ENCODE measurements at places on chromosomes 3 and 15.

GRCh38 chr3:74624301-74624700, 9.8 kb upstream of the CNTN3 start:
- DNase-seq, result peak; percentile 68

DNA sequence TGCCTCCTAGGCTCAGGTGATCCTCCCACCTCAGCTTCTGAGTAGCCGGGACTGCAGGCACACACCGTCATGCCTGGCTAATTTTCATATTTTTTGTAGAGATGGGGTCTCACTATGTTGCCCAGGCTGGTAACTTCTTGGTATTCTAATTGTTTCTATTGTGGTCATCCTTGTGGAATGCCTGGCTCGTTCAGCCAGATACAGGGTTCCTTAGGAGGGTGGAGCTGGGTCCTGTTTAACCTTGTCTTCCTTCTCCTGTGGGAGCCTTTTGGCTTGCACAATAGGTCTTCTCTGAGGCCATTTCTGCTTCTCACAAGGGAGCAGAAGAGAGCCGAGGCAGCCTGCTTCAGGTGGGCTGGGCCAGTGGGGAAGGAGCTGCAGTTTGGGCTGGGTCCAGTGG, 15.7 kb downstream of the PLEKHO2 start:
- peak; percentile 67 for DNase-seq

- peak; percentile 86 for DNase-seq
Measured at GRCh38 chr15:85412956-85413854, 32.8 kb downstream of the AKAP13 start.

DNA sequence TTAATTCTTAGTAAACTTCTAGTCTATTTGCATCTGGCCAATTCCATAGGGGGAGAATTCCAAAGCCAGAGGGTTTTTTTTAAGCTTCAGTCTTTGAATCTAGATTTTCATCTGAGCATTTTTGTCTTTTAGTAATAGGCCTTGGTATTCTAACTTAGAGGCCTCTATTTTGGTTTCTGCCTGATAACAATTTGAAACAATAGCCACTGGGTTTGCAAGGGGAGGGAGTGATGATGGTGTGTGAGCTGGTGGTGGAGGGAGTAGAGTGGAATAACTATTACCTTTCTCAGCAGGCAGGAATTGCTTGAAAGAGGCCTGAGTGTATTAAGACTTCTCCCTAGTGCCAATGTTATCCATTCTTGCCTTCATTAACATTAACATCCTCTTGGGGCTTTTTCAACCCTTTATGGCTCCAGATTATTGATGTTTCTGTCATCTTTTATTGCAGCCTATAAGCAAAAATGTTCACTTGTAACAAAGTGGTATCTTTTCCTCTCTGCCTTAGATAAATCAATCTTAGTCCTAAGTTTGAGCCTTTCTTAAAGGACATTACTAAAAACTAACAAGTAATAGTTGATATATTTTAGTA, 26.5 kb upstream of the TCF12 start:
- DNase-seq, result no peak

GRCh38 chr3:175421902-175422301, 562.8 kb downstream of the NAALADL2 start:
- peak; percentile 43 for DNase-seq

- DNase-seq, result no peak
Measured at GRCh38 chr3:26029321-26029720, 239.4 kb downstream of the OXSM start.

DNA sequence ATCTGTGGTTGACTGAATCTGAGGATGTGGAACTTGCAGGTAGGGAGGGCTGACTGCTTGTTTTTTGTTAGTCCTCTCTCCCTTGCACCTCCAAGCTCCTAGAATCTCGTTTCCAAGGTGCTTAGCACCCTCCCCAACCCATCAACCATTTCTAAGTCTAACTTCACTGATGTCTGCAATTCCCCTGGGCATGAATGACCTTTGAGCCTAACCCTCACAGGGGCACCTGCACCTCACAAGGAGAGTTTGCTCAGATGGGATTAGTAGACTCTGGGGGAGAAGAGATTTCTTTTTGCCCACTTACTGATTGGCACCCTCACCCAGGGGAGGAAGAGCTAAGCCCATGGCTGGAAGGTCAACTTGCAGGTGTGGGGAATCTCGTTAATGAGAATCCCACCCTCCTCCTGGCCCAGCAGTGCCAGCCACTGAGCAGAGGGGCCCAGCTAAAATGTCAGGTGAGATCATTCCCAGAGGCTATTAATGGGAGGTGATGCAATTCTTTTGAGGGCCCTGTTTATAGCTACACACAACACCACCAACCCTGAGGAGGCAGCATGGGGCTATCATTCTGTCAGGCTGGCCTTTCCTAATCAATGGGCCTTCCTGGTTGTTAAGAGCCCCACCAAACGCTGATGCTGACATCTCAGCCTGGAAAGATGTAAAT, 81.6 kb upstream of the HERC1 start:
- no peak for DNase-seq

- DNase-seq, result no peak
Measured at GRCh38 chr3:102102394-102102793, 253.1 kb downstream of the NFKBIZ start.

DNA sequence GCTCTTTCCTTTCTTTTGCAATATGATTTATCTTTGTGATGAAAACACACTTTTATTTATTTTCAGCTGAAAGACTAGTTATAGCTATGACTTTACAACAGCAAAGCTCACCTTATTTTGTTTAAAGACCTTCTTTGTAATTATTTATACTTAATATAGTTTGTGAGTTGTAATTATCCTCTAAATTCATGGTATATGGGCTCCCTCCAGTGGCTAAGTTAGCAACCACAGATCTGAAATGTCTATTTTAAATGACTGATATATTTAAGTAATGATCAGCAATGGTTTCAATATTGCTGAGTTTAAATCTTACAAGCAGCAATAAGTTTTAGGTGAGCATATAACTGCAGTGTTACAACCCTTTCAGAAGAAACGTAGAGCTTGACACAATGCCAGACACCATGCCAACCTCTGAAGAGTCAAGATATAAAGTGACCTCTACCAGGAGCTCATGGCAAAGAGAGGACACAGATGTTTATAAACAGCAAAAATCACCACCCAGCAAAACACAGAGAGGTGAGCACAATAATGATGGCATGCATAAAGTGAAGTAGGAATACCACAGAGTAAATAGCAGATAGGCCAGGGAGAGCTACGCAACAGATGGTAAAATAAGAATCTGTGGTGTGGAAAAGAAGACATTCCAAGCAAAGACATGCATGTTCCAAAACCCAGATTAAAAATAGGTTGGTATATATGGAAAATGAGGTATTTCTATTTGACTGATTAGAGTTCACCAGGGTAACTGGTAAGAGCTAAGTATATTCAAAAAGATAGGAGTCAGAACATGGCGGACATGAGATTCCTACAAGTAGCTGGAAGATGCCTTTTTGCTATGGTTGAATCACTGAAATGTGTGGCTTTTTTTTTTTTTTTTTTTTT, 143.7 kb upstream of the ZNF385D start:
- DNase-seq, result peak; percentile 50

- no peak for DNase-seq
Measured at GRCh38 chr3:5675319-5675718, 487.8 kb downstream of the EDEM1 start.

GRCh38 chr15:37771465-37771864, 163.0 kb upstream of the TMCO5A start:
- DNase-seq, result peak; percentile 38

GRCh38 chr3:194133661-194134230, 2.2 kb upstream of the HES1 start:
- peak; percentile 86 for DNase-seq

DNA sequence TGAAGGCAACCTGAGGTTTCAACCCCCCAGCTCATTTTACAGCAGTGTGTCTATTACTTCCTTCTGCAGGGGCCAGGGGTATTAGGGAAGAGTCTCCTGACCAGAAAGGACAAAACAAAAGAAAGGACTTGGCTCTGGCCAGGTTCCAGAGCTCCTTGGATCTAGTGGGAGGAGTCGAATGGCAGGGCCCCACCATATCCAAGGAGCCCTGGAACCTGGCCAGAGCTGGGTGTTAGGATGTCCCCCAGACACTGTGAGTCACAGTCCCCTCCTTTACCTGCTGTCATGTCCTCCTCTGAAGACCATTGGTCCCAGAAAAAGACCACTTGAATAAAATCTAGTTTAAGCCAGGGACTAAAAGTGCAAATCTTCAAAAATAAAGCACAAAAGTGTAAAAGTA, 113.2 kb downstream of the EEFSEC start:
- DNase-seq, result no peak

DNA sequence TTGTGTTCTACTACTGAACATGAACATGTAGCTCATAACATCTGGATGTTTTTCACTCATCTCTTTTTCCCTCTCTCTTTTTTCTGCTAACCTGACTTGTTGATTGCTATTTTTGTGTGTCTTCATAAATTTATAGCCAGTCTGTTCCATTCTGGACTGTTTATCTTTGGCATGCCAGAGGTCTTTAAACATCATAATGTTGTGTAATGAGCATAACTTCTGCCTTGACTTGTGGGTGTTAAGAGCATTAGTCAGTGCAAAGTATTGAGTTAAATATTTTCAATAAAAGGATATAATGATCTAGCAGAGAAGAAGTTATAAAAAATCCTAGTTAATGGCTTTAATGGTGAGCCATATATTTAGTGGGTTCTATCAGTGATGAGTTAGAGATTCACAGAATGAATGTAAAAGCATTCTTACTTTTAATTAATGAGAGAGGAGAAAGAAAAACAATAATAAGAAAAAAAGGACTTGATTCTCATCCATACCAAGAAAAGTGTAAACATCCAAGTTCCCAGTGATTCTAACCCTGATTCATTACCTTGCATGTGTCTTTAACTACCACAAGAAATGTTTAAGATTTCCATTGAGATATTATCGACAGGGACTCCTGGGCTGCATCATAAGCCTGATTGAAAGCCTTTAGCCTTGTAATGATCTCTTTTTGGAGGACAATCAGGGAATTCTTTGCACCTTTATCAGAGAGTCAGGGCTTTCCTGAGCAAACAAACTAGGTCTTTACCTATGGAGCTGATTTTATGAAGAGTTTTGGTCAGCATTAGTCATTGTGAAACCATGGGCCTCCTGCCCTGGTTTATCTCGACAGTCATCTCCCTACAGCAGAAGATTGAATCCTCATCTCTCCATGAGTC, 22.9 kb downstream of the MITF start:
- DNase-seq, result peak; percentile 41

- no peak for DNase-seq
Measured at GRCh38 chr15:74007820-74008371, 13.4 kb downstream of the PML start.

DNA sequence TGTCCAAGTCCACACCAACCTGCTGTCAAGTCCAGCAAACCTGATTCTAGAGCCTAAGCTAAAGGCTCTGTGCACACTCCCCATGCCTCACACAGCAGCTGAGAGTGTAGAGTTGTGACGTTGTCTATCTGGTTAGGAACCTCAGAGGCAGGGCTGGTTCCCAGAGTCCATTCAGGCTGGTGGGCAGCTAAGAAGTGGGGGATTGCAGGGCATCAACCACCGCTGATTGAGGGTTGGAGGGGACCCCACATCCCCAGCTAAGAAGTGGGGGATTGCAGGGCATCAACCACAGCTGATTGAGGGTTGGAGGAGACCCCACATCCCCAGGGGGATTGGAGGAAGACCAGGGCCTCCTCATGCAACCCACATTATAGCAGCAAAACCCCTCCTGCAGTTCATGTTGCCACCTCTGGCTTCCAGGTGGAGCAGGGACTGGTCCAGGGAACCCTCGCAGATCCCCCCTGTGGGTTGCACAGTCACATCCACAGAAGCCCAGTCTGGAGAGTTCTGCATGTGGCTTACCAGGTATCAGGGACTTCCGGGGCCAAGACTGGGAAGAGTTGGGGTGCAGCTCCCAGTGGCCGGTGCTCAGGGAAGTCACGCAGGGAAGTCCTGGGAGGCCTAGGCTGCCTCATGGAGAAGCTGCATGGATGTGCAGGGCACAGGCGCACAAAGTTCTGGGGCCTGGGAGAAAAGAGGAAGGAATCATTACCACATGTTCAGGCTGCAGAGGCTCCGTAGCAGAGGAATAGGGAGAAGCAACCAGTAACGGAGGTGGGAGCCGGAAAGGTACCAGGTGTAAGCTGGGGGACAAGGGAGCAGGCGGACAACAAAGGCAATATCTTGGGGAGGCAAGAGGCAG, 71.4 kb upstream of the PCSK6 start:
- DNase-seq, result no peak

DNA sequence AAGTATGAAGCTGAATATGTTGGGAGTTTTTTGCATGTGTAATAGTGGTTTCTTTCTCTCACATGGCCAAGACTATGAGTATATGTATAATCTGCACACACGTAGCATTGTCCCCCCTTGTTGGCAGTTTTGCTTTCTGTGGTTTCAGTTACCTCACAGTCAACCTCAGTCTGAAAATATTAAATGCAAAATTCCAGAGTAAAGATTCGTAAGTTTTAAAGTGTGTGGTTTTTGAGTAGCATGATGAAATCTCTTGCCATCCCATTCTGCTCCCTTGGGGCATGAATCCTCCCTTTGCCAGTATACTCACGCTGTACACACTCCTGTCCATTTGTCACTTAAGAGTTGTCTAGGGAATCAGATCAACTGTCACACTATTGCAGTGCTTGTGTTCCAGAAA, 742.0 kb upstream of the CCDC54 start:
- peak; percentile 80 for DNase-seq

DNA sequence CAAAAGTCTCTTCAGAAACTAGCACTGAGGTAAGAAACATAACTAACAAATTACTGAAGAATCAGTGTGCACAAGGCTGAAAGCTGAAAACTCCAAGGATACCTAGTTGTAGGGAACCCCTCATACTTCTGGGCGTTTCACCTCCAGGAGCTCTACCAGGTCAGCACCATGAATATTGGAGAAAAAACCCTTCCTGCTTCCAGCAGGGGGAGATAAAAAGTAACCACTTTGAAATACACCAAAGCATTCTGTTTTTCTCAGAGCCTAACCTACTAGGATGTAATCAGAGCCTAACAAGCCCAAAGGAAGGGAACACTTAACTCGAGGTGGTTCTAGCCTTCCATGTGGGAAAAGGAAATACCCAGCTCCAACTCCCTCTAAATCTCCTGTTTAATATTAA, 175.8 kb upstream of the MME start:
- DNase-seq, result peak; percentile 21

DNA sequence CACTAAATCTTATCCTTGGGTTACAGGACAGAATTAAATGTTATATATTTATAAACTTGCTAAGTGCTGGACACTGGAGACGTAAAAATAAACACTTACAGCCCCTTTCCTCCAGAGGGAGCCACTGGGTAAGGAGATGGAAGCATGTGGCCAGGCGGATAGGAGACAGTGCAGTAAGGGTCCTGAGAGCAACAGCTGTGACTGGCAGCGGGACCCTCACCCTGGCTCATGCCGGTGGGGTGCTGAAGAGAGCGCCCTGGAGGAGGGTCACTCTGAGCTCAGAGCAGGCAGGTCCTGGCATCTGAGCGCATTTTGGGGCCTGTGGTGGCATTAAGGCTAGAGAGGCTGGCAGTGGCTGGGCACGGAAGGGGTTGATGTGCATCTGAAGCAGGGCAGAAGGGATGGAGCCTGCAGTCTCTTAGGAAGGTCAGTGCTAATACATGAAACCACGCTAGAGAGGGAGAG, 16.0 kb downstream of the SEC61A1 start:
- peak; percentile 61 for DNase-seq

GRCh38 chr3:105927741-105928140, 58.9 kb upstream of the CBLB start:
- no peak for DNase-seq
